ENCODE measurements at places on chromosomes 11 and 22. TPM values are rescaled to one million over a fixed set of nuclear protein-coding genes. Genes with fewer than 3 reads are reported as not detected.

The KDELR3 gene
- total RNA-seq = 3.2 TPM

The RTN4R gene
- 3.9 TPM for total RNA-seq

The CASP5 gene
- not detected for total RNA-seq

The MISFA gene
- total RNA-seq = 2.6 TPM

The BAIAP2L2 gene
- 4.5 TPM for total RNA-seq

The TSPO gene
- 435 TPM for total RNA-seq

The KCNK4 gene
- total RNA-seq = not detected

The SLC16A8 gene
- total RNA-seq = 0.24 TPM

The RHOD gene
- 161 TPM for total RNA-seq

Measured in esophagus mucosa (tissue), 1 donor.